WTC11 (cell line): ENCODE measurements at places on chromosomes 3 and 15. TPM values are rescaled to one million over a fixed set of nuclear protein-coding genes. Genes with fewer than 3 reads are reported as not detected.

Gene GATA2
- total RNA-seq, result 1.3 to 1.6 TPM (median 1.5 TPM) in 3 replicates

Gene SMAD6
- 9.2 to 13.9 TPM (median 10.4 TPM) in 3 replicates for total RNA-seq

Gene PP2D1
- total RNA-seq, result not detected in 3 replicates

Gene HIGD2B
- 0.18 TPM in 1 of 3 replicates, not detected in the others for total RNA-seq

Gene TRIM42
- not detected in 3 replicates for total RNA-seq

Gene SEMA3G
- 1.6 to 2.5 TPM (median 2.5 TPM) in 3 replicates for total RNA-seq

Gene MOBP
- 0.13 to 0.39 TPM in 2 of 3 replicates, not detected in the other for total RNA-seq

Gene PLCH1
- 8.4 to 8.9 TPM (median 8.8 TPM) in 3 replicates for total RNA-seq

Gene SLC51A
- 6.9 to 8.4 TPM (median 7.6 TPM) in 3 replicates for total RNA-seq

DNA sequence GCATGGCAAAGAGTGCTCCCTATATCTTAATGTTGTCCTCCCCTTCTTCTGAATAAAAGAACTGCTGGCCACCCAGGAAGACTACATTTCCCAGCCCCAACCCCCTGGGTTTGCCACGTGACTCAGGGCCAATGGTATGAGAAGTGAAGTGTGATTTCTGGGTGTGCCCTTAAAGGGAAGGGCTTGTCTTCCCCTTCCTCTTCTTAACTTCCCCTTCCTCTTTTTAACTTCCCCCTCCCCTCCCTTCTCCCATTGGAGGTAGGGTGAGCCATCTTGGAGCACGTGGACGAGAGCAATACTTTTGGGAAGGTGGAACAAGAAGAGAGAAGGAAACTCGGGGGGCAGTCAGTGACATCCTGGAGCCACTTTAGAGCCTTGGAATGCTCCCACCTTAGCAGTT is 6.8 kb upstream of the KBTBD12 start:
- H3K27me3 ChIP-seq, result peaks cover 50% of the 10 kb centered on the region
- no peaks in the 10 kb centered on the region for H3K4me1 ChIP-seq
- H3K4me3 ChIP-seq, result no peak overlapping the region
- H3K27ac ChIP-seq, result no peak overlapping the region
- no peaks in the 10 kb centered on the region for H3K36me3 ChIP-seq

- DNase-seq, result no peak
- H3K36me3 ChIP-seq, result peaks cover 12% of the 10 kb centered on the region
- H3K4me3 ChIP-seq, result no peak overlapping the region
- 0 out of 2 replicates have a peak, but pooled peaks cover 3% of the 10 kb centered on the region for H3K4me1 ChIP-seq
- no peaks in the 10 kb centered on the region for H3K27me3 ChIP-seq
- peak overlapping the region; percentile 37; the same call in 1 of the 2 replicates for H3K27ac ChIP-seq
Observed at GRCh38 chr3:45506084-45506483, 88.5 kb upstream of the LIMD1 start.

GRCh38 chr15:96262549-96263489 is 67.7 kb upstream of the NR2F2 start:
- H3K4me1 ChIP-seq, result peaks cover 26% of the 10 kb centered on the region
- no peaks in the 10 kb centered on the region; the same call in 1 of the 2 replicates for H3K27me3 ChIP-seq
- no peaks in the 10 kb centered on the region for H3K36me3 ChIP-seq
- H3K27ac ChIP-seq, result no peak overlapping the region
- H3K4me3 ChIP-seq, result no peak overlapping the region

GRCh38 chr3:15391007-15391406 is 36.3 kb downstream of the METTL6 start:
- H3K4me1 ChIP-seq, result no peaks in the 10 kb centered on the region
- DNase-seq, result no peak
- no peak overlapping the region for H3K4me3 ChIP-seq
- H3K36me3 ChIP-seq, result peaks cover 11% of the 10 kb centered on the region

GRCh38 chr15:89803941-89804800 is 10.5 kb downstream of the ANPEP start:
- H3K36me3 ChIP-seq, result no peaks in the 10 kb centered on the region
- no peak overlapping the region for H3K27ac ChIP-seq
- peaks cover 13% of the 10 kb centered on the region for H3K4me1 ChIP-seq
- DNase-seq, result no peak
- no peaks in the 10 kb centered on the region for H3K27me3 ChIP-seq

GRCh38 chr3:61908382-61908781 is 347.0 kb downstream of the PTPRG start:
- H3K27ac ChIP-seq, result no peak overlapping the region
- no peak for DNase-seq
- no peak overlapping the region for H3K4me3 ChIP-seq
- peaks cover 71% of the 10 kb centered on the region for H3K4me1 ChIP-seq
- H3K27me3 ChIP-seq, result no peaks in the 10 kb centered on the region

GRCh38 chr3:13515786-13516759 is 32.9 kb upstream of the FBLN2 start:
- H3K4me3 ChIP-seq, result no peak overlapping the region
- no peak for DNase-seq
- H3K27ac ChIP-seq, result no peak overlapping the region
- H3K36me3 ChIP-seq, result no peaks in the 10 kb centered on the region
- peaks cover 3% of the 10 kb centered on the region; the same call in 1 of the 2 replicates for H3K4me1 ChIP-seq

DNA sequence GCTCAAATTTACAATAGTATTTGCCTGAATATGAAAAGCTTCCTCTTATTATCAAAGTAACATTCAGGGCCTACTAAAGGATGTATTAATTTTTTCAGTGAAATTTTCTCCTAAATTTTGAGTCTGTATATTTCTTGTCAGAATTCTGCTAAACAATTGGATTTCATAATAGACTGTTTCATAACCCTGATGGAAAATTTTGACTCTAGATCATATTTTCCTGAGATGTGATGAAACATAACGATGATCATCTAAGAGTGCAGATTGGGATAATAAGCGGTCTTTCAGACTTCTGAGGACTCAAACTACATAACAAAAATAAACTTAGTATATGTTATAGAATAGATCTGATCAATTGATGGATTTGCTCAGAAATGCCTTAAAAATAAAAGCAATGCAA is 574.5 kb upstream of the TBL1XR1 start:
- DNase-seq, result no peak
- no peak overlapping the region for H3K4me3 ChIP-seq
- peaks cover 17% of the 10 kb centered on the region for H3K36me3 ChIP-seq
- no peak overlapping the region for H3K27ac ChIP-seq
- H3K27me3 ChIP-seq, result no peaks in the 10 kb centered on the region

DNA sequence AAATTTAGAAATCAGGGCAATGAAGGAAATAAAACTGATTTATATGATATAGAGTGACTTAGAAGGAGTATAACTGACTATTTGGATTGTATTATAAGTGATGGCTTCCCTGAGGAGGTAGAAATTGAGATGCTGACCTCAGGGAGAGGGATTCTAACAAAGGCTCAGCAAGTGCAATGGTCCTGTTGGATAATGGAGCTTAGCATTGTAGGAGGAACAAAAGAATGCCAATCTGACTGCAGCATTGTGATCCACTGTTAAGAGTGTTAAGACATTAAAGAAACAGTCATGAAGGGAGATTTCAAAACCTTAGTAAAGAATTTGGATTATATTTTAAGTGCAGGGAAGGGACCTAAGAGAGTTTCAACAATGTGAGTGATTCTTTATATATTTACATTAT is 158.4 kb upstream of the NAALADL2 start:
- 0 out of 2 replicates have a peak overlapping the region, but pooled peaks have one; percentile 45 for H3K27ac ChIP-seq
- H3K4me3 ChIP-seq, result no peak overlapping the region
- peaks cover 3% of the 10 kb centered on the region; the same call in 1 of the 2 replicates for H3K4me1 ChIP-seq
- H3K36me3 ChIP-seq, result no peaks in the 10 kb centered on the region

DNA sequence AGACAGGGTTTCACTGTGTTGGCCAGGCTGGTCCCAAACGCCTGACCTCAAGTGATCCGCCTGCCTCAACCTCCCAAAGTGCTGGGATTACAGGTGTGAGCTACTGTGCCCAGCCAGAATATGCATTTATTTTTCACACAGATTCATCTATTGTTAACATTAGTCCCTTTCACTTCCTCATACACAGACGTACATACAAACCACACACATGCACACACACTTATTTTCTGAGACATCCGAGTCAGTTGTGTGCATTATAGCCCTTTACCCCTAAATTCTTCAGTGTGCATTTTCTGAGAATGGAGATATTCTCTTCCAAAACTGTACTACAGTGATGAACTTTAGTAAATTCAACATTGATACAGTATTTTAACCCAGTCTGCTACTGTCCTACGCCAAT is 15.0 kb upstream of the MEX3B start:
- H3K27ac ChIP-seq, result no peak overlapping the region
- no peak for DNase-seq
- no peaks in the 10 kb centered on the region for H3K36me3 ChIP-seq
- no peak overlapping the region for H3K4me3 ChIP-seq
- peaks cover 89% of the 10 kb centered on the region for H3K27me3 ChIP-seq
- H3K4me1 ChIP-seq, result peaks cover 56% of the 10 kb centered on the region

DNA sequence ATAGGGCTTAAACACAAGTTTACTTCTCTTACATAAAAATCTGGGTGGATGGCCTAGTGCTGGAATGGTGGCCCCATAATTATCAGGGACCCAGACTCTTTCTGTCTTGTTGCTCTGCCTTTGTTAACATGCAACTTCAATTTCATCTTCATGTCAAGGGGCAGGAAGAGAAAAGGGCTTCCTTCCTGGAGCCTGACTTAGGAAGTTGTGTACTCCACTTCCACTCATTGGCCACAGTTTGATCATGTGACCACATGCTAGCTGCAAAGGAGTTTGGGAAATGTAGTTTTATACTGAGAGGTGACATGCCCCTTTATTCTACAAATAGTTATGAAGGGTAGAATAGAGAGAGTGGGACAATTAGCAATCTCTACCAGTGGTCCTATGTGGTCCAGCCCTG is 39.3 kb downstream of the RHCG start:
- DNase-seq, result no peak
- H3K27ac ChIP-seq, result no peak overlapping the region
- peaks cover 12% of the 10 kb centered on the region for H3K4me1 ChIP-seq
- H3K4me3 ChIP-seq, result no peak overlapping the region
- H3K27me3 ChIP-seq, result peaks cover 89% of the 10 kb centered on the region
- peaks cover 3% of the 10 kb centered on the region; the same call in 1 of the 2 replicates for H3K36me3 ChIP-seq

GRCh38 chr3:150469031-150469930 is 61.2 kb downstream of the TSC22D2 start:
- no peaks in the 10 kb centered on the region for H3K36me3 ChIP-seq
- H3K4me1 ChIP-seq, result peaks cover 23% of the 10 kb centered on the region
- H3K4me3 ChIP-seq, result no peak overlapping the region

- no peak overlapping the region for H3K4me3 ChIP-seq
- H3K36me3 ChIP-seq, result no peaks in the 10 kb centered on the region
- H3K4me1 ChIP-seq, result no peaks in the 10 kb centered on the region
- no peak overlapping the region for H3K27ac ChIP-seq
- no peak for DNase-seq
- no peaks in the 10 kb centered on the region; the same call in 1 of the 2 replicates for H3K27me3 ChIP-seq
Observed at GRCh38 chr3:168134931-168135330, 39.2 kb upstream of the GOLIM4 start.

- no peaks in the 10 kb centered on the region for H3K4me1 ChIP-seq
- H3K4me3 ChIP-seq, result no peak overlapping the region
- no peak overlapping the region for H3K27ac ChIP-seq
Observed at GRCh38 chr3:180420016-180420415, 181.9 kb upstream of the TTC14 start.
